GM20000 (cell line): ENCODE measurements at places on chromosomes 11 and 22.
A peak's percentile ranks its signal among the peaks of the same experiment; 100 is the strongest.

- DNase-seq, result no peak
Measured at GRCh38 chr11:69449320-69450063, 32.0 kb upstream of the LINC01488 start.

GRCh38 chr22:20267441-20268278 lies 458 bp downstream of the RTN4R start:
- DNase-seq, result no peak

GRCh38 chr11:74033046-74033445 lies 24.2 kb upstream of the UCP3 start:
- no peak for DNase-seq

GRCh38 chr11:60396799-60397198 lies 540 bp downstream of the MS4A14 start:
- peak; percentile 34 for DNase-seq

GRCh38 chr22:50151571-50152537 lies 18.7 kb upstream of the PANX2 start:
- DNase-seq, result no peak

DNA sequence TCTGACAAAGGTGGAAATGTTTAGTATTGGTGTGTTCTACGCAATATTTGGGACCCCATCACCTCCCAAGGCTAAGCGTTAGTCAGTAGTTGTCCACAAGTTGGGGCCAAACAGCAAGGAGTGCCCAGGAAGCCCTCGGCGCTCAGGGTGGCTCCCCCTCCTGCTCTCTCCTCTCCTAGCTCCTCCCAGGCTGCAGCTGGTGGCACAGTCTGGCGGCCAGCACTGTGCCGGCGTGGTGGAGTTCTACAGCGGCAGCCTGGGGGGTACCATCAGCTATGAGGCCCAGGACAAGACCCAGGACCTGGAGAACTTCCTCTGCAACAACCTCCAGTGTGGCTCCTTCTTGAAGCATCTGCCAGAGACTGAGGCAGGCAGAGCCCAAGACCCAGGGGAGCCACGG lies 16.8 kb downstream of the CD5 start:
- no peak for DNase-seq

DNA sequence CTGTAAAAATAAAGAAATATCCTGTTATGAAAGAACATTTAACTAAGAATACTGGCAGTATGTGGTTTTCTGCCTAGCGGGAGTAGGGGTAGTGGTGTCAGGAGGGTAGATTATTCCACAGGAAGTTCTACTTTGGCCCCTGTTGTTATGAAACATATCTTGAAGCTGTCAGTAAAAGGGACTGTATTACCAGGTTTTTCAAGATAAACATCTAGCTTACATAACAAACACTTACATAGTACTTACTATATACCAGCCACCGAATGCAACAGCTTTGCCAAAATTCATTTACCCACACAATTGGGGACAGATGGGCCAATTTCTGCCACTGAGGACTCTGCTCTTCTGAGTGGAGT lies 3.7 kb downstream of the TMEM123 start:
- no peak for DNase-seq

DNA sequence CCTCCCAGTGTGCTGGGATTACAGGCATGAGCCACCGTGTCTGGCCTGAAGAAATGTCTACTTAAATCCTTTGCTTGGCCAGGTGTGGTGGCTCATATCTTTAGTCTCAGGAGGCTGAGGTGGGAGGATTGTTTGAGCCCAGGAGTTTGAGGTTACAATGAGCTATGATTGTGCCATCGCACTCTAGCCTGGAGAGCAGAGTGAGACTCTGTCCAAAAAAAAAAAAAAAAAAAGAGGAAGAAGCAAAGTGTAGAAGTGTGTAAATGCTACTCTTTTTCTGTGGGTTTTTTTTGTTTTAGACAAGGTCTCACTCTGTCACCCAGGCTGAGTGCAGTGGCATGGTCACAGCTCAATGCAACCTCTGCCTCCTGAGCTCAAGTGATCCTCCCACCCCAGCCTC lies 6.4 kb upstream of the ATG16L2 start:
- no peak for DNase-seq

GRCh38 chr11:131658952-131659351 lies 288.5 kb downstream of the NTM start:
- DNase-seq, result peak; percentile 34

DNA sequence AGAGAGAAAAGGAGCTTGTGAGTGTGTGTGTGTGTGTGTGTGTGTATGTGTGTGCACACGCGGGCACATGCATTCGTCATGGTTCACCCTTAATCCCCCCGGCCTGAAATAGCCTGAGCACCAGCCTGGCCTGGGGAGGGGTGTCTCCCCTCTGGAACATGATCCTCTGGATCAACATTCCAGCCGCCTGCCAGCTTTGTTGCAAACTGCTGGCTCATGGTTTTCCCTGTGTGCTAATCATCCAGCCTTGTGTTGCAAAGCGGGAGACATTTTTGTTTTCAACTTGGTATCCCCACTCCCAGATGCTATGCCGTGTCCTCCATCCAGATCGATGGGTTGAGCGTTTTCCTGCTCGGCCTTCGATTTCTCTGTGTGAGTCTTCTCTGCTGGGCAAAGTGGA lies 94.3 kb downstream of the FEZ1 start:
- DNase-seq, result no peak

DNA sequence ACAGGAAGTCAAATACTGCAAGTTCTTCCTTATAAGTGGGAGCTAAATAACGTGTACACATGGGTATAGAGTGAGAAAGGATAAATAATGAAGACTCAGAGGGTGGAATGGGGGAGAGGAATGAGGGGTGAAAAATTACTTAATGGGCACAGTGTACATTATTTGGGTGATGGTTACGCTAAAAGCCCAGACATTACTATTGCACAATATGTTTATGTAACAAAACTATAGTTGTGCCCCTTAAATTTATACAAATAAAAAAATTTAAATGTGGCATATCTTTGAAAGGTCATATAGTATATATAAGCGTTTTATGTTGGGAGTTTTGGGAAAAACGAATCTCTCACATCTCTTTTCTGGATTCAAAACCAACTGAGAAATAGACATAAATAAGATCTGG lies 96.1 kb downstream of the KIF18A start:
- no peak for DNase-seq

DNA sequence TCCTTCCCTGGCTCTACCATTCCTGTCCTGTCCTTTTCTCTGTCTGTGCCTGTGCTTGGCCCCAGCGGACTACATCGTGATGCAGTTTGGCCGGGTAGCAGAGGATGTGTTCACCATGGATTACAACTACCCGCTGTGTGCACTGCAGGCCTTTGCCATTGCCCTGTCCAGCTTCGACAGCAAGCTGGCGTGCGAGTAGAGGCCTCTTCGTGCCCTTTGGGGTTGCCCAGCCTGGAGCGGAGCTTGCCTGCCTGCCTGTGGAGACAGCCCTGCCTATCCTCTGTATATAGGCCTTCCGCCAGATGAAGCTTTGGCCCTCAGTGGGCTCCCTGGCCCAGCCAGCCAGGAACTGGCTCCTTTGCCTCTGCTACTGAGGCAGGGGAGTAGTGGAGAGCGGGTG lies 20.4 kb downstream of the TUB start:
- no peak for DNase-seq

DNA sequence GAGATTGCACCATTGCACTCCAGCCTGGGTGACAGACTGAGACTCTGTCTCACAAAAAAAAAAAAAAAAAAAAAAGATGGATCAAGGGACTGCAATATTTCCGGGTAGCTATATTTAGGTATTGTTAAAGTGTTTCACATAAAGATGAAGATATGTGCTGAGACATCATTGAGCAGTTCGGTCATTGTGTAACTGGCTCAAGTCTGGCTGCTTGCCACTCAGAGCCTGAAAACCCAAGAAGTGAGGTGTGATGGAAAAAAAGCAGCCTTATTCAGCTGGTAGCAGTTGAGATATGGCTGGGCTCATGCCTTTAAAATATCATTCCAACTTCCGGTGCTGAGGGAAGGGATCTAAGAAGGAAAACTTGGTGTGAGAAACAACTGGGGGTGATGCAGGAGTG lies 46.9 kb downstream of the LUZP2 start:
- no peak for DNase-seq

DNA sequence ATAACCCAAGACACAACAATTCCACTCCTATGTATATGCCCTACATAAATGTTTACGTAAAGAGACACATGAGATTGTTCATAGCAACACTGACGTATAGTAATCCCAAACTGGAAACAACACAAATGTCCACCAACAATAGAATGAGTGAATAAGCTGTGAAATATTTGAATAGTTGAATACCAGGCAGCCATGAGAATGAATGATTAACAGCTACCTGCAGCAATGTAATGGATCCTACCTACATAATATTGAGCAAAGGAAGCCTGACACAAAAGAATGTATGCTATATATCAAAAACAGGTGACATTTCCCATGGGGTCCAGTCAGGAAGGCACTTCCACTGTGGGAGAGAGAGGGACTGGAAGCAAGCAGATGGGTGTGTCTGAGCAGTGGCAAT lies 92.8 kb upstream of the LINC01488 start:
- DNase-seq, result no peak

DNA sequence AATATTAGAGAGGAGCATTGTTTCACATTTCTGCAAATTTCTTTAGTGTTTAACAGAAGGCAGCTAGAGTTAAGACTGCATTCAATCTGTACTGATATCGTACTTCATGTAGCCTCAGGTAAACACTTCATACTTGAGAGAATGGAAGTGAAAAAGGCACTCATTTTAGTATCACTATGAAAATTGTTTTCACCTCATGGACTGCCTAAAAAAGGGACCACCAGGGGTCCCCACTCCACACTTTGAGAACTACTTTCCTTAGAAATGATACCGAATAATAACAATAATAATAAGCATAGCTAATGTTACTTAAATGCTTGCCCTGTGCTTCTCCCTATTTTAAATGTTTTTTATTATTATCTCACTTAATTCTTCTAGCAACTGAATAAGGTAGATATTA lies 95.1 kb downstream of the BLID start:
- DNase-seq, result no peak

DNA sequence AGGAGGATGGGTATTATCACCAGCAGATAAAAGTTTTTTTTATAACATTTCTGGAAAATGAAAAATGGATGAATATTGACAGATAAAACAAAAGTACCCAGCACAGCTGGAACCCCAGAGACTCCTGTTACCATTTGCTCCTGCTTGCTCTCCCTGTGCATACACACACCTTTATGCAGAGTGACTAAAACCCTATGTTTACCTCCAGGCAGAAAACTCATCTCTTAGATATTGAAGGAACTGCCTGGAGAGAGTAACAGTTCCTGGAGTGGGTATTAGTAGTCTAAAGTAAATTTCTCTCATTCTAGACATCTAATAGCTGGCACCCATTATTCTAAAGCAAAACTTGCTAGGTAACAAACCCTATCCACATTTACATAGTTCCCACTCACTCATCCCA lies 38.0 kb downstream of the CYP2R1 start:
- DNase-seq, result no peak

- DNase-seq, result no peak
Measured at GRCh38 chr11:69558519-69558941, 77.1 kb downstream of the LINC01488 start.

- no peak for DNase-seq
Measured at GRCh38 chr11:133697603-133698180, 147.6 kb downstream of the SPATA19 start.

GRCh38 chr22:38314933-38315822 lies 2.1 kb downstream of the CSNK1E start:
- no peak for DNase-seq

GRCh38 chr11:72493426-72494108 lies 59.2 kb upstream of the CLPB start:
- no peak for DNase-seq

DNA sequence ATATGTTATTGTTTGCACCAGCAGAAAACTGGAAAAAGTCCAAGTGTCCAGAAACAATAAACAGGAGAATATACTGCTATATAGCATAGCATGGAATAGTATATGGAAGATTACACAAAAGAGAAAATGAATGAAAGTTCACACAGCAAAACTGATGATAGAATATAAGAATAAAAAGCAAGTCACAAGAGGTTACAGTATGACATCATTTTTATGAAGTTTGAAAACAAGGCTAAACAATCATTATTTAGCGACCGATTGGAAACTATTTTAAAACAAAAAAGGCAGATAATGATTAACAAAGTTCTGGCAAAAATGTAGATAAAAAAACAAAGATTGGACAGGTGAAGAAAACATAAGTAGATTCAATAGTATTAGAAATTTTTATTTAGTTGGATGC lies 47.1 kb downstream of the SOX6 start:
- no peak for DNase-seq

- no peak for DNase-seq
Measured at GRCh38 chr11:111435046-111435698, 56.1 kb upstream of the POU2AF1 start.

DNA sequence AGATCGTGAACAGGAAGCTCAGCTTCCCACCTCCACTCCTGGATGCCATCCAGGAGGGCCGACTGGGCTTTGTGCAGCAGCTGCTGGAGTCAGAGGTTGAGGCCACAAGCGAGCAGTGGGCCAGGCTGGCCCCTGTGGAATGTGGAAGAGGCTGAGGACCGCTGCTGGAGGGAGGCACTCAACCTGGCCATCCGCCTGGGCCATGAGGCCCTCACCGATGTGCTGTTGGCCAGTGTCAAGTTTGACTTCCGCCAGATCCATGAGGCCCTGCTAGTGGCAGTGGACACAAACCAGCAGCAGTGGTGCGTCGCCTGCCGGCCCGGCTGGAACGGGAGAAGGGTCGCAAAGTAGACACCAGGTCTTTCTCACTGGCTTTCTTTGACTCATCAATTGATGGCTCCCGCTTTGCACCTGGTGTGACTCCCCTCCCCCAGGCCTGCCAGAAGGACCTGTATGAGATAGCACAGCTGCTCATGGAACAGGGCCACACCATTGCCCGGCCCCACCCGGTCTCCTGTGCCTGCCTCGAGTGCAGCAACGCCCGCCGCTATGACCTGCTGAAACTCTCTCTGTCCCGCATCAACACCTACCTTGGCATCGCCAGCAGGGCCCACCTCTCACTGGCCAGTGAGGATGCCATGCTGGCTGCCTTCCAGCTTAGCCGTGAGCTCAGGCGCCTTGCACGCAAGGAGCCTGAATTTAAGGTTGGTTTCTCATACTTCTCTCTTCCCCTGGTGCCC lies 24.9 kb downstream of the ART5 start:
- DNase-seq, result no peak

DNA sequence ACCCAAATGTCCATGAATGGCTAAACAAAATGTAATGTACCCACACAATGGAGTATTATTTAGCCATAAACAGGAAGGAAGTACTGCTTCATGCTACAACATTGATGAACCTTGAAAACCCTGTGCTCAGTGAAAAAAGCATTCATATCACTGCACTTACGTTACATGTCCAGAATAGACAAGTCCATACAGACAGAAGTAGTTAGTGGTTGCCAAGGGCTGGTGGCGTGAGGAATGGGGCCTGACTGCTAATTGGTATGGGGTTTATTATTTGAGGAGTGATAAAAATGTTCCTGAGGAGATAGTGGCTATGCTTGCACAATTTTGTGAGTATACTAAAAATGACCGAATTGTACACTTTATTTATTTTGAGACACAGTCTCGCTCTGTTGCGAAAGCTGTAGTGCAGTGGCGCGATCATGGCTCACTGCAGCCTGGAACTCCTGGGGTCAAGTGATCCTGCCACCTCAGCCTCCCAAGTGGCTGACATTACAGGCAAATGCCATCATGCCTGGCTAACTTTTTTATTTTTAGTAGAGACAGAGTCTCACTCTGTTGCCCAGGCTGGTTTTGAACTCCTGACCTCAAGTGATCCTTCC lies 7.7 kb upstream of the SYVN1 start:
- DNase-seq, result no peak

GRCh38 chr11:30481330-30481729 lies 104.8 kb downstream of the MPPED2 start:
- DNase-seq, result no peak

GRCh38 chr11:104570078-104570701 lies 328.1 kb downstream of the CASP12 start:
- DNase-seq, result no peak

- no peak for DNase-seq
Measured at GRCh38 chr11:128528294-128528693, 59.1 kb downstream of the ETS1 start.
